SK-N-MC (cell line): ENCODE measurements at places on chromosomes 16 and 17.

DNA sequence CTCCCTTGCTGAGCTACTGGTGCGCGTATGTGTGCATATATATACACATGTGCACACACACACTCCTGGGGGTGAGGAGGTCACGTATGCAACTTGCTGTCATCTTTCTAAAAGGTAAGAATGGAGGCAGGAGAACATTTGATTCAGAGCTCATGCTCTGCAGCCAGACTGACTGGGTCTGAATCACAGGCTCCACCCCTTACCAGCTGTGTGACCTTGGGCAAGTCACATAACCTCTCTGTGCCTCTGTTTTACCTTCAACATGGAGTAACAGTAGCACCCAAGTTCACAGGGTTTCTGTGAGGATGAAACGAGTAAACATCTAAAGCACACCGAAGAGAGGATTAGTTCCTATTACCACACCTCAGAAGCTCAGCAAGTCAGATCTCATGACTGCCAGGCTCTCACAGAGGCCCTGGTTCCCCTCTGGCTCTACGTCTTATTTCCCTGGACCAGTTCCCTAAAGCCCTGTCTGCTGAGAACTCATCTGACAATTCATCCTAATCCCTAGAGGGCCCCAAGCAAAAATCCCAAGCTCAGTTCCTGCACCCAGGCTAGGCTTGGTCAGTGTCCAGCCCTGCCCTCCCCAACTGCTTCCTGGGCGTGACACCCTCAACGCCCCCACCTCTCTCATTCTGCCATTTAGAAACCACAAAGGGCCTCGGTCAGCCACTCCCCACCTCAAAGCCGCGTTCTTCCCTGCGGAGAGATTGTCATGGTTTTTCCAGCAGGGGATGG, 28.7 kb downstream of the ABR start:
- DNase-seq, result no peak

DNA sequence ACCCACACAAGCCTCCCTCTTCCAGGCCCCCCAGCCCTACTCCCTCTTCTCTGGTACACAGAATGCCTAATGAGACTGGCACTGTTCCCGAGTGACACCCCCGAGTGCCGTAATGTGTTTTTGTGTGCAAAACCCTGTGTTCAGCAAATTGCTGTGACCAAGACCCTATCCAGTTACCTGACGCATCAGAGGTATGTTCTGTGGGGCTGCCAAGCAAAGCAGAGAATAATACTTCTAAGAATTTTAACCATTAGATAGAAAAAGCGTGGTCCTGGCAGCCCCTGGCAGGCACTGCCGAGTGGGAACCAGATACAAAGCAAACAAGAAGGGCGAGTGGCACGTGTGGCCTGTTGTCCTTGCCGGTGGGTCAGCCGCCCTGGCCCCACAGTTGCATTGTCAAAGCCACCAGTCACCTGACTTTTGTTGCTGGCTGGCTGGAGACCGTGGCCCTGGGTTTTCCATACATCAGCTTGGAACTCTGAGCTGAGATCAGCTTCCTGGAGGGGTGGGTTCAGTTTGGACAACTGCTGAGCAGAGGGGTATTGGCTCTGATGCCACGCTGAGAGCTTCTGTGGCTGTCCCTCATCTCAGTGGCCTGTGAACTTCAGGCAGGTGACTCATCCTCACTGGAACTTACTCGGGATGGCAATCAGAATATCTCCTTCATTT, 69.1 kb upstream of the BRD7 start:
- no peak for DNase-seq

DNA sequence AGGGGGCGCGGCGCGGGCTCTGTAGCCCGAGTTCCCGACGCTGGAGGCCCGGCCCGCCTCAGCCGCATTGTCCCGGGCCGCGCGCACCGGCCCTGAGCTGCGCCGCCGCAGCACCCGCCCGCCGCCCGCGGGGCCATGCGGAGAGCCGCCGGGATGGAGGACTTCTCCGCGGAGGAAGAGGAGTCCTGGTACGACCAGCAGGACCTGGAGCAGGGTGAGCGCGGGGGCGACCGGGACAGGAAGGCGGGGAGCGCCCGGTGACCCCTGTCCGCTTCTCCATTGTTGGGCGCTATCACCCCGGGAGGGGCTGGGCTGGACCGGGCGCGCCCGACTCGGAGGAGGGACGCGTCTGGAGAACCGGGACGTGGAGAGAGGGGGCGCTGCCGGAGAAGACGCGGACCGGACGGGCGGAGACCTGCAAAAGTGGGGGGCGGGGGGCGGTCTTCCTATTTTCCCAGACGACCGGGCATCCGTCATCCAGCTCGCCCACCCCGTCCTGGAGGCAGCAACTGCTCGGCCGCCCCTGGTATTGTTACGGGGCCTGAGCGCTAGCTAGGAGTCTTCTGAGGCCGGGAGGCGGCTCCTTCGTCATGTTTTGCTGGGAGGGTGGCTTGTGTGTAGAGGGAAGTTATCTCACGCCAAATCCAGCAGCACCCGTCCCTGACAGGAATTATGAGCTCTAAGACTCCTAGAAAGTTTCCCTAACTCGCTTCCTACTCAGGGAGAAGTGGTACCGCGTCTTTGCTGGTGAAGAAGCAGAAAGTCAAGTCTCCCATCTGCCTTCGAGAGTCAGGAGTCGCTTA, 678 bp downstream of the CDR2L start:
- no peak for DNase-seq

DNA sequence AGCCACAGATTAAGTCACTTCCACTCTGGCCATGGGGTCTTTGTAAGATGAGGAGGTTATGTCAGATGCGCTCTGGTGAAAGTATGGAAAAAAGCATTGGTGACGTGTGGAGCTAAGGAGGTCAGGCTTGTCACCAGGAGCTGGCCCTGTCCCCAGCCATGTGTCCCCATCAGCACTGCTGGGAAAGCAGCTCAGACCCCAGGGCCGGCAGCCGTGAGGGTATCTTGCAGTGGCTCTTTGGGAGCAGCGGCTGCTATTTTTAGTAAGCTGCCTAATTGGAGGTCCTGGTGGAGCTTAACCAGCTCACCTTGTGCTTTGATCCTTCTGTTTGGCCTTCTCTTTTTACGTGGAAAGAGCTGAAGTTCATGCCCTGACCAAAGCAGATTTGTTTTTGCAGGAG, 60.9 kb downstream of the MPRIP start:
- DNase-seq, result no peak
